ENCODE measurements at places on chromosomes 2 and 18.

GRCh38 chr2:2639251-2640139 is 308.4 kb upstream of the MYT1L start:
- DNase-seq: no peak

DNA sequence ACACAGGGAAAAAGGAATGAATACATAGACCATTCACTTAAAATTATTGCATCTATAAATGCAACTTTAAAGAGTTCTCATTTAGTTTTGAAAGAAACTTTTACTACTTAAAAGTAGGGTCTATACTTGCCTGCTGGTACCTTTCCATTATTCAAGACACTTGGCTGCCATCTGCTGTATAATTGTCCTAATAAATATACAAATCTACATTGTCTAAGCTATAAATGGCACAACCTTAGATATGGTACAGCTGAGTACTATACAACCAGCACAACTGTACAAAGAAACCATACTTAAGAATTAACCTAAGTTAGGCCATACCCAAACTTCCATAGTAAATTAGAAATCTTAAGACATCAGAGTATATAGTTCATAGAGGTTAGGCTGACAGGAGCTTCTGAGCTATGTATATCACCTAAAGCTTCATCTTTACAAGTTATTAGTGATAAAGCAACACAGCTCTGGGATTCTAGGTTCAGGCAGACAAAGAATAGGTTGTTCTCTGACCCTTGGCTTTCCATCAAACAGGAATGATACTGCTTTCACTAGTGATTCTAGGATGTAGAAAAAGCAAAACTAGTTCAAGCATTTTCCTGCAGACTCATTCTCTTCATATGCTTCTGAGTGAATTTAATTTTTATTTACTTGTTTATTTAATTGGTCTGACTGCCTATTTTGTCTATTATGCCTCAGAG is 22.1 kb downstream of the EXOC6B start:
- no peak for DNase-seq

GRCh38 chr2:59776726-59777008 is 776.8 kb downstream of the BCL11A start:
- no peak for DNase-seq

DNA sequence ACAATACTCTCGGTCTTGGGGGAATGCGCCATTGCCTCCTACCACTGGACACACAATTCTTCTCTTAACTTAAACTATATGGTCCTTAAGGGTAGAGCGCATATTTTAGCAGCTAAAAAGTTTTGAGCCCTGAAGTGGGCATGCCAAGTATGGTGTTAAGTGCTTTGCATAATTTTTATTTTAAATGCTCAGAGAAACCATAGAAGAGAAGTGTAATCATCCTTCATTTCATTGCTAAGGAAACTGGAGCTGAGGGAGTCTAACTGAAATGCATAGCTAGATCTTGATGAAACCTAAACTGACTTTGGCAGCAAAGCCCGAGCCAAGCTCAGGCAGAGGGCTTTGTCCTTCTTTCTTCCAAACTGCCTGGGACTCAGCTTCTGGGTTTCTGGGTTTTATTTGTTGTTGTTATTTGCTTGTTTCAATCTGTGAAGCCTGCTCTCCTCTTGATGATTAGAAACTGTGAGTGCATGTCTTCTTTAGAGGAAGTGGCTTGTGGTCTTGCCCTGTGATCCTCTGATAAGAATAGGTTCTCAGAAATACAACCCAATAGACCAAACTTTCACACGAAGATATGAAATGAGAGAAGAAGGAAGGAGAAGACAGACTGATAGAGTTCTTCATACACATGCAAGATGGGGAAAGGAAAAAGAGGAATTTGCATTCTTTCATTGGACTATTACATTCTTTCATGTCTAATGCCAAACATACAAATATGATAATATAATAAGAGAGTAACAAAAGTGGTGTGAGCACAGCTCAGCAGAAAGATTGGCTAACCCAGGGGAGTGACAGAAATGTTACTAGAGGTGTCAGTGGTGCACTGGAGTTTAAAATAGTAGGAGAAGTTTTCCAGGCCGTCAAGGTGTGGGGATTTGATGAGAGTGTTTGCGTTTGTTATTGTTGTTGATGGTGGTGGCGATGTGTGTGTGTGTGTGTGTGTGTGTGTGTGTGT is 7.5 kb upstream of the RNF144A start:
- no peak for DNase-seq

- no peak for DNase-seq
Observed at GRCh38 chr2:172860336-172860707, 124.7 kb downstream of the RAPGEF4 start.

DNA sequence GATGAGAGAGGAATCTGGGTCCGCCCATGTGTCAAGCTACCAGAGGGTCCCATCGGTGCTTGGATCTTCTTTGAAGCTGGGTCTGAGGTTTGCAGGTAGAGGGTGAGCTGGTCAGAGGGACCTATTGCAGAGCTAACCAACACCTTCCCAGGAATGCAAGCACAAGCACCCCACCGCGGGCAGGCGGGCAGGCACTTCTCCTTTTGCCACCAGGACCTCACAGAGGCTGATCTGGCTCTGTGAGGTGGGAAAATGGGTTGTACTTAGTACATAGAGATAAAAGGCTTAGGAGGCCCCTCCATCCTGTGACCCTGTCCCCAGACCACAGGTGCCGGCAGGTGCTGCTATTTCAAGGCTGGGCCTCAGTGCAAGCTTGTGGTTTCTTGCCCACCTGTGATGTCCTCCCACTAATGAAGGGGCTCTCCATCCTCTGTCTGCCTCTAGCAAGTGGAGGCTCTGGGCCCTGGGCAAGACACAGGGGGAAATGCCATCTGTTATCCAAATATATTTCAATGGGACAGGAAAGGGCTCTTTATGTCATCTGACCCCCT is 31.4 kb upstream of the IL37 start:
- no peak for DNase-seq

DNA sequence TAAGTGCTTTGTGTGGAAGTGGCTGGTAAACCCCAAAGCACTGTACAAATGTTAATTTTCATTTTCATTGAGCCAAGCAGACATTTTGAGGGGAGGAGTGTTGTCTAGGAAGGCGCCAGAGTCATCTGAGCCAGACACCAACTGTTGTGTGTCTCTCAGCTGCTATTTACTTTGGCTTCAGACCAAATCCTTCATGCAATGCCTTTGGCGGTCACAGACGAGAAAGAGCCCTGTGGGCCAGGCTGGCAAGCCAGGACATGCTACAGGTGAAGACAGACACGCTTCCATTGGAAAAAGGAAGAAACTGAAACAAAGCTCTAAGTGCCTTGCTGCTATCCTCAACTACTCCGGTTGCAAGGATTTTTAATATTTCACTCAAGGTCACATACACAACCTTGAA is 115.4 kb upstream of the CDC42EP3 start:
- no peak for DNase-seq

DNA sequence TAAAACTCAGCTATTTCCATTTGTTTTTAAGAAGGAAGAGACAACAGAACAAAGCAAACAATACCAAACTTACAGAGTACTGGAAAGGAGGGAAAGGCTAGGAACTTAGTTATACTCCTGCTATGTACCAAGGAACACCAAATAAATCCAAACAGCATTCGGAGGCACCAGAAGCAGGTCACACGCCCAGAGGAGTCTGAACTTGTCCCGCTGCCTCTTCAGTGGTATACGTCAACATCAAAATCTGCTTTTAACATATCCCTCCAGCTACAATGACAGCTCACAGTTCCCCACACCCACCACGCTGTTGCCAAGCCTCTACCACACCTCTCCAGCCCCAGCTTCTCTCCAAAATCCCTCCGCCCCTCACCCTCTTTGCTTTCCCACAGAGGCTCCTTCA is 17.3 kb downstream of the C2orf76 start:
- DNase-seq: no peak

DNA sequence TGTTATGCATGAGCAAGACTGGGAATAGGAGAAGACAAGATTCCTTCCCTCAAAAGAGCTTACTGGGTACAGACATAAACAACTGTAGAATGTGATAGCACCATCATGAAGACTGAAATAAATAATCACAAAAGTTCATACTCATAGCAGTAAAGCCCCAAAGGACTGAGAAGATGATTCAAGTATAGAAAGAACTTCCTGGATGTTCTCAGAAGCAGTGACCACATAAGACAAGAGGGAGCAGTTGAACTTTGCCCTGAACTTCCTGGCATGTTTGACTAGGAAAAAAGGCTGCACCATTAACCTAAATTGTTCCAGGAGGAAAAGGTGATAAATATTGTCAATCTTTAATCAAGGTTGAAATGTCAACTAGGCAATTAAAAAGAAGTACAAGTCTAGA is 57.8 kb upstream of the CCDC141 start:
- DNase-seq: no peak

DNA sequence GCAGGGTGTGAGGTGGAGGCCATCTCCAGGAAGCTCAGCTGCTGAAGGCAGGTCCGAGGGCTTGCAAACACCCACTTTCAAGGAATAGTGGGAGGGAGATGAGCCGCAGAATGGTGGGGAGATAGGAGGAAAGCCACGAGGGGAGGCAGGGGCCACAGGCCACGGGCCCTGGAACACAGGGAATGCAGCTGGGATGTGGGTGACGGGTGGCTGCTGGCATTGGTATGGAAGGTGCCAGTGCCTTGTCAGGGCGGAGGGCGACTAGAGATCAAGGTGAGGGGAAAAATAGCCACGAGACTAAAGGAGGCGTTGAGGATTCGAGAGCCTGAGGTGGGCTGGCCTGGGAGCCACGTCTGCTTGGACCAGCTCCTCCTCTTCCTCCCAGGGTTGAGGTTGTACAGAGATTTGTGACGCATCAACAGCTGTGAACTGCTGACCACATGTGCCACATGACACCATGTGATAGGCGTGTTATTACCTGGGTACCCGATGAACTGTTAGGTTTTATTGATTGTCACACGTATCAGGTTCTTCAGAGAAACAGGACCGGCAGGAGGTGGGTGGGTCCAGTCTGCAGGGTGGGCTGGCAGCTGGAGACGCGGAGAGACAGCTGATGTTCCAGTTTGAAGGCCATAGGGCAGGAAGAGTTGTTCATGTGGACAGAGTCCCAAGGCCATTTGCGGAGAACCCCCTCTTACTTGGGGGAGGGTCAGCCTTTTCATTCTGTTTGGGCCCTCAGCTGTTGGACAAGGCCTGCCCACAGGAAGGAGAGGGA is 9.9 kb downstream of the IMPA2 start:
- DNase-seq: no peak

GRCh38 chr2:109020217-109020637 is 31.2 kb upstream of the EDAR start:
- no peak for DNase-seq

DNA sequence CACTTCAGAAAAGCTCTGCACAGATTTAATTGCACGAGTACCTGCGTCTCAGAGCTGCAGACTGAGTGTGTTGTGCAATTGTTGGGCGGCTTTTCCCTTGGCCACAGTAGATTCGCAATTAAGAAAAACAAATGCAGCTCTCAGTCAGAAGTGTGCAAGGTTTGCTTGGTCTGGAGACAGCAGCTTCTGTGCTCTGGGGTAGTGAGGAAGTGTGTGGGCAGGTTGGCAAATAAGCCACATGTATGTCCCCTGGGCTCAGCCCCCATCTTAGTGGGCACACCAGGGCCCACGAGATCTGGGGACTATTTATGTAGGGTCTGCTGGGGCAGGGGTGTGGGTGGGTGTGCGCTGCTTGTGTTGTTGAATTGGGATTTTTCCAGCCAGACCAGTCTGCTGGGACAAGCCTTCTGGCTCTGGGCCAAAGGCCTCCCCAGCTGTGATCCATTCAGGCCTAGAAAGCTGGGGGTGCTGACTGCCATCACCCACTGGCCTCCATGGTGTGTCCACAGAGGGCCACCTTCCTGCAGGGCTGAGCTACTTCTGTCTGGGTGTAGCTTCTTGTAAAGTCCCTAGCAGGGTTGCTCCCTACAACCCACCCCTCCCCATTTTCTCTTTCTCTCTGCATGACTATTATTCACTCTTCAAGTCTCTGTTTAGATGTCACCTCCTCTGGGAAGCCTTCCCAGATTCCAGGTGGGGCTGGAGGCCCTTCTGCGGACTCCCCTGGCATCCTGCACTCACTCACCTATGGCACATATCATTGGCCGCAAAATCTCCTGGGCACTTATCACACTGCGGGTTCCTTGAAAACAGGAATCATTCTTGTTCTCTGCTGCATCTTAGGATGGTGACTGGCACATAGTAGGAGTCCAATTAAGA is 67.8 kb downstream of the ODC1 start:
- no peak for DNase-seq

GRCh38 chr2:73601780-73602179 is 40.4 kb downstream of the NAT8 start:
- DNase-seq: no peak

- DNase-seq: no peak
Observed at GRCh38 chr2:18656048-18656447, 66.7 kb upstream of the NT5C1B start.

DNA sequence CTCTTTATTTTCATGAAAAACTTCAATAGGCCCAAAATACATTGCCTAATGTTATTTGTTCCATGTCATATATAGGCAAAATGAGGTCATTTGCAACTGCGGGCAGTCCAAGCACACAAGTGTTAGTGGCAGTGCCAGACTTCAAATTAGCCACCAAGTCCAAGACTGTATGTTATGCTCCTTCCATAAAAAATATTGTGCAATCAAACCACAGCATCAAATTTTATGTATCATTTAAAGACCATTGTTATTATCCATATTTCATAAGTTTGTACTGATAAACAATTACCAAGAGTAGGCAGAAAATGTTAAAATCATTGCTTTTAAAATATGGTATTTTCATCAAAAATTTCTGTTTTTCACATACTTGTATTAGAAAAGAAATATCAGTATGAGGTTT is 54.1 kb downstream of the XIRP2 start:
- no peak for DNase-seq

DNA sequence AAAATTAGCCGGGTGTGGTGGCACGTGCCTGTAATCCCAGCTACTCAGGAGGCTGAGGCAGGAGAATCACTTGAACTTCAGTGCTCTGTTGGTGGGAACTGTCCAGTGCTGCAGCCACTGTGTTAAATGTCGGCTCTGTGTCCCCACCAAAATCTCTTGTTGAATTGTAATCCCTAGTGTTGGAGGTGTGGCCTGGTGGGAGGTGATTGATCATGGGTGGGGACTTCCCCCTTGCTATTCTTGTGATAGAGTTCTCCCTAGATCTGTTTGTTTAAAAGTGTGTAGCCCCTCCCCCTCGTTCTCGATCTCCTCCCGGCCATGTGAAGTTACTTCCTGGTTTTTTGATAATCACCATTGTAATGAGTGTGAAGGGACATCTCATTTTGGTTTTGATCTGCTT is 9.8 kb upstream of the RPL31 start:
- DNase-seq: no peak

DNA sequence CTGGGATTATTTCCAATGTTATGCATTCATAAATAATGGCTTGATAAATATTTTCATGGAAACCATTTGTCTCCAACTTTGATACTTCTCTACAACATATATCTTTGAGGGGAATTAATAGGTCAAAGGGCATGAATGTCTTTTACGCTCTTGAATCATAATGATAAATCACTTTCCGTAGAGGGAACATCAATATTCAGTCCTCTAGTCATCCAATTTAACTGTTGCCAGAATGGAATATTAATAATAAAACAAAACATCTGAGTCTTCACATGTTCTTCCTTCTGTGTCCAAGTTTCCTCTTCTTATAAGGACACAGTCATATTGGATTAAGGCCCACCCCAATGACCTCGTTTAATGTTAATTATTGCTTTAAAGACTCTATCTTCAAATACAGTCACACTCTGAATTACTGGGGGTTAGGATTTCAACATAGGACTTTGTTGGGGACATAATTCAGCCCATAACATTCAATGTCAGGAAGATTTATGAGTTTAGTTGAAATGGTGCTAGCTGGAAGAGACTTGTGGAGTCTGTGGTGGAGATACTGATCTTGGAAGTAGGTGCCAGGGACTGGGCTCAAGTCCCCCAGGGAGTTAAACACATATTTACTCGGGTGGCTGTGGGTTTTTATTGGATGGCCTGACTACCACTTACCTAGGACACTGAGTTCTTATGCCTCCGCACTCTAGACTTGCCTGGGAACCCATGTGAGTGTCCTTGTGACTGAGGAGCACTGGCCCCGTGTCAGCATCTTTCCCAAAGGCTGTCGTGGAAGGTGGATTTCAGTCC is 85.0 kb upstream of the SEC11C start:
- DNase-seq: no peak

Data from CD4-positive, alpha-beta T cell treated with Interferon gamma for 1 hour (primary cell).